ENCODE measurements at places on chromosomes 7 and 10.

- peak; percentile 90 for DNase-seq
These were observed 96.8 kb downstream of the COL28A1 start for GRCh38 chr7:7438851-7439250.

- DNase-seq = no peak
These were observed 4.4 kb downstream of the PTPRE start for GRCh38 chr10:127911218-127911866.

GRCh38 chr10:62665771-62666170 lies 138.7 kb upstream of the ADO start:
- no peak for DNase-seq

DNA sequence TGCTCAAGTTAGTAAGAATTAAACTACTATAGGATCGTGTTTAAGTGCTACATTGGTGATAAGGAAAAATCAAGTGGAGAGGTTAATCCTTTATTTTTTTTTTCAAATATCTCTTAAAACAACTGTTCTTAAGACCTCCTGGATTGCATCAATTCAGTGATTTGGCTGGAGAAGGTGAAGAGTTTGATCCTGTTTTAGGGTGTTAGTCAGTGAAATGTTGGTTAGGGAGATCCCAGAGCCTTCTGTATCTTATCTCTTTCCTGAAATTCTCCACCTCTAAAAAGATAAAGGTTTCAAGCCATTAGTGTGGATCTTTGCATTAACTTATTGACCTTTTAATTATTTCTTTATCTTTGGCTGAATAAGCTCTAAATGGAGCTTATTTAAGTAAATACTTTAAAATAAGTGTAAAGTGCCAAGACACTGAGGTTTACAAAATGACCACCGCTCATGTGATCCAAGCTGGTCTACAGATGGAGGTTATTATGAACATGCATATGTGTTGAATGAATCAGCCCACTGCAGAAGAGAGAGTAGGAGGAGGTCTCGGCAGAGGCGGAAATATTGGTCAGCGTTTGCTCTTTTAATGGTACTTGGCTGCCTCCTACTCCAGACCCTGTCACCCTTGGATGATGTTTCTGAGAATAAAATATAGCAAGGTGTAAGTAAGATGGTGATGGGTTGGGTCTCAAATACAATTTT lies 51.8 kb upstream of the BMPER start:
- DNase-seq = peak; percentile 87

DNA sequence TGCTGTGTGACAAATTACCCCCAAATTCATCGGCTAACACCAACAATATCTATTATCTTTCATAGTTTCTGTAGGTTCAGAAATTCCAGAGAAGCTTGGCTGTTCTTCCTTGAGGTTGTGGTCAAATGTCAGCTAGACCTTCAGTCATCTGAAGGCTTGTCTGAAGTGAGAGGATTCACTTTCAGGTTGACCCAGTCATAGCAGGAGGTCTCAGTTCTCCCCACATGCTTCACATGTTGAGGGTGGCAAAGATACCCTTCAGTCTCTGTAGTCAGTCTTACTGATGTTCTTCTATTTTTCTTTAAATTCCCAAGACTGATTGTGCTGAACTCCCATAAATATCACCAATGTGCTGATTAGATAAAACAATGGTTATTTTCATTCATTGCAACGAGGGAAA lies 1692.0 kb downstream of the REEP3 start:
- no peak for DNase-seq

Data from amniotic epithelial cell (primary cell).